ENCODE measurements at places on chromosomes 5 and 9.

- DNase-seq = no peak
Measured at GRCh38 chr9:30800421-30800820, 1584.0 kb upstream of the ACO1 start.

GRCh38 chr5:52269401-52269800, 518.3 kb upstream of the ITGA1 start:
- no peak for DNase-seq

- DNase-seq = peak; percentile 93
Measured at GRCh38 chr5:17189381-17190036, 27.9 kb upstream of the BASP1 start.

GRCh38 chr5:134124289-134125038, 10.0 kb downstream of the TCF7 start:
- DNase-seq = no peak

DNA sequence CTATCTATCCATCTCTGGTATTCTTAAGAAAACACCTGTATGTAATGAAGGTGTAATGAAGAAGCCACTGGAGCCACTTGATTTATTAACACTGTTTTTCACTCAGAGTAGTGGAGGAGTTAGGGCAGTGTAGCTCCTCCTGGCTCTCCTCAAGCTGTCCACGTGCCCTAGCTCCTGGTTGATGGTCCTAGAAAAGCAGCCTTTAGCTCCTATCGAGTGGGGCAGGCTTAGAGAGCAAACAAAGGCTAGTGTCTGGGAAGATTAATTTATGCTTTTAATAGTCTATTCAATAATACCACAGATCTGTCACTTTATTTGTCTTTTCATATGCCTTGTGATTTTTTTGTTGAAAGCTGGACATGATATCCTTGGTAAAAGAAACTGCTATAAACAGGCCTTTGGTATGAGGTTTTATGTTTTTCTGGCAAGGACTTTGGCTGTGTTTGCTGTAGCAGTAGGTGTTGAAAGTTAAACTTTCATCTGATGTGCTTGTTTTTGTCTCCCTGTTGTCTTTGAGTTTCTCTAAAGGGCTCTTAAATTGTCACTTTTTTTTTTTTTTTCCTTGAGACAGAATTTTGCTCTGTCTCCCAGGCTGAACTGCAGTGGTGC, 141.1 kb downstream of the GCNT1 start:
- DNase-seq = no peak

GRCh38 chr5:159547466-159548195, 217.3 kb upstream of the IL12B start:
- no peak for DNase-seq

Data from WERI-Rb-1 (cell line).